Left renal cortex interstitium (tissue), 4 donors: ENCODE measurements at places on chromosomes 7 and 10.

GRCh38 chr10:85413570-85413969 is 953.0 kb downstream of the GRID1 start:
- no peak for DNase-seq

- DNase-seq = no peak
Measured at GRCh38 chr7:94240902-94241301, 153.8 kb upstream of the COL1A2 start.

DNA sequence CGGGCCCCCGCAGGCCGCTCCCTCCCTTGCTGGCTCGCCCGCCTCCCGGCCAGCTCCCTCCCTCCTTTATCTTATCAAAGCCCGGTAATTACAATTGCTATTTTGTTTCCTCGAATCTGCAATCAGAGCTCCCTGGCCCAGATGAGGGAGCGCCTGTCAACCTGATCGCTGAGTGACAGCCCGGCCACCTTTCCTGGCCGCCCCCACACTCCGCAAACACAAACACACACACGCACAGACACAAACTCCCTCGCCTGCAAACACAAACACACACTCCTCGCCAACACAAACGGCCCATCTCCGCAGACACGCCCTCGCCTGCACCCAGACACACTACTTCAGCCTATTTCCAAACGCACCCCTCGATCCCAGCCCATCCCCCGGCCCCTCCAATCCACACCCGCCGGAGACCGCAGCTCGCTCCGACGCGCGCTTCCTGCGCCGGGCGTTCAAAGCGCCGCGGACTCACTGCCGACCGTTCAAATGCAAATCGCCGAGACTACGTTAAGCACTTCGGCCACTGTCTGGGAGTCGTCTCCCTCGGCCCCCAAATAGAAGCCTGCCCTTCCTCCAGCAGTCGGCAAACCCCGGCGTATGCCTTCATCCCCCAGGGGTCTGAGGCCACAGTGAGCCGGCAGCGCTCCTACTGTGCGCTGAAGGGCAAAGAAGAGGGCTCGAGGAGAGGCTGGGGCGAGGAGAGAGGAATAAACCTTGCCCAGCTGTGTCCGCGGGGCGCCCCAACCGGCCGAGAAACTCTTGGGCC is 3.0 kb upstream of the FGF8 start:
- no peak for DNase-seq

GRCh38 chr7:12764458-12764891 is 77.0 kb downstream of the ARL4A start:
- no peak for DNase-seq

- DNase-seq = no peak
Measured at GRCh38 chr7:76507723-76508406, 2.5 kb upstream of the UPK3B start.

GRCh38 chr7:74289659-74290552 is 699 bp downstream of the CLIP2 start:
- DNase-seq = no peak

DNA sequence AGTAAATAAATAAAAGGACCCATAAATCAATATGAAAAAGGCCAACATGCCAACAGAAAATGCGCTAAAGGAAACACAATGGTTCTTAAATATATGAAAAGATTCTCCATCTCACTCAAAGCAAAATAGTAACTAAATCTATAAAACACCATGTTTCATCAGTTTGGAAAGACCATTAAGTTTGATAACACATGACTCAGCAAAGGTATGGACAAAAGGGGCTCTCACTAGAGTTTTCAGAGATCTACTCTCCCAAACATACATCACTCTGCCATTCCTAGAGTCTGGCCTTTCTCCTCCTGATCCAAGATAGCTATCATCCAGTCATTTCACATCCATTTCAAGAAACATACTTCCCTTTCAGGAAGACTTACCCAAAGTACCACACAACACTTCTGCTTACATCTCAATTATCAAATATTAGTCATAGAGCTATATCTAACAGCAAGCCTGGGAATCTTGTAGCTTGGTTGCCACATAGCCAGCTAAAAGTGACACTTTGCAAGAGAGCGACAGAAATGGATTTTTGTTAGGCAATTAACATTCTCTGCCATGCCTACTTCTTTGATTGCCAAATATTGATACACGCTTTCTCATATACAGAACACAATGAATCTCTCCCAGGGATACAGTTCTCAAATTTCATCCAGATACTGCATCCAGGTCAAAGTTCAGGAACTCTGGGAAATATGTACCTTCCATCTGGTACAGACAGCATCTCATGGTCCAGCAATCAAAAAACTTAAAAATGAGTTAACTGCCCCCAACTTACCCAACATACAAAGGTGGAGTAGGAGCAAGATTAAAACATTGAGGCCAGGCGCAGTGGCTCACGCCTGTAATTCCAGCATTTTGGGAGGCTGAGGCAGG is 28.8 kb downstream of the TOMM7 start:
- no peak for DNase-seq

DNA sequence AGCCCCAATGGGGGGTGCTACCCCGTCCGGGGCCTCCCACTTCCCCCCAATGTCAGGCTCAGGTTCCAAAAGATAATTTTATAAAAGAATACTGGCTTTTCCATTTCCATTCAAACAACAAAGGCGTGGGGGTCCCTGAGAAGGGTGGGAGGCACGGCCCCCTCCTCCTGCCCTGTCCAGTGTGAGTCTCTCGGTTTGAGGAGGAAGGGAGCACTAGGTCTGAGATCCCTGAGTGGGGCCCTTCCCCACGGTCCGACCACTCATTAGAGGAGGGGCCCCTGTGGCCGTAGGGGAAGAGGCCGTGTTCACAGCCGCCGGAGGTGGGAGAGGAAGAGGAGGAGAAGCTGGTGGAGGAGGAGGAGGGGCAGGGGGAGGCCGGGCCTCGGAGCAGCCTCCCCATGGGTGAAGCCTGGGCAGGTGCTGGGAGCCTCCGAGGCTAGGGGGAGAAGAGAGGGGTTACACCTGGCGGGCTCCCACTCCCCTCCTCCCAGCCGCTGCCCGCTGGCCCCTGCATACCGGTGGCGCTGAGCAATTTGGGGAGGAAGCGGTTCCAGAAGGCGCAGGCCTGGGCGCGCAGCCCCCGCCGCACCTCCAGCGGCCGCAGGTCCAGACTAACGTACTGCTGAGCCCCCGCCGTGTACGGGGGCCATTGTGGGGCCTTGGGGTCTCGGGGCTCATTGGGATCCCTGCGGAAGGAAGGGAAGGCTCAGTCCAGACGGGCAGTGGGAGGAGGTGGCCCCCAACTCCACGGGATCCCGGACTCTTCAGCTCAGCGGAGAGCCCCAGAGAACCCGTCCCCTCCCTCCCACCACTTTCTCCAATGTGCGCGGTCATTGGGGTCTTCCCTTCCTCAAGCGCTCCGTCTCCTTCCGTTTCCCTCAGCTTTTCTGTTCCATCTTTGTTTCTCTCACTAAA is 1.4 kb upstream of the UFSP1 start:
- no peak for DNase-seq

DNA sequence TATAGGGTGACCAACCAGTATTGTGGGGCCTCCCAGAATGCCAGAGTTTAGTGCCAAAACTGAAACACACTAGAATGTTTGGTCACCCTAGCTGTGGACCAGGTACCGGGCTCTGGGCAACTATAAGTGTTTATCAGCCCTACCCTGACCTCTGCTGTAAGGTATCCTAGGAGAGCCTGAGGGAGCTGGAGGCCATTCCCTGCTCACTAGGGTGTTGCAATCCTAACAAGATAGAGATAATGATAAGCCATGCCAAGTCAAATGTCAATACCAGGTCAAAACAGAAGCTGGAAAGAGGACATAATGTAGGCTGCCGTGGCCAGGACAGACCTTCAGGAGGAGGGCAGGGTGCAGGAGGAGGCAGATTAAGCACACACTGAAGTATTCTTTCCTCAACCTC is 151.8 kb downstream of the KCNMA1 start:
- no peak for DNase-seq

- no peak for DNase-seq
Measured at GRCh38 chr7:42831006-42831717, 80.7 kb downstream of the C7orf25 start.

DNA sequence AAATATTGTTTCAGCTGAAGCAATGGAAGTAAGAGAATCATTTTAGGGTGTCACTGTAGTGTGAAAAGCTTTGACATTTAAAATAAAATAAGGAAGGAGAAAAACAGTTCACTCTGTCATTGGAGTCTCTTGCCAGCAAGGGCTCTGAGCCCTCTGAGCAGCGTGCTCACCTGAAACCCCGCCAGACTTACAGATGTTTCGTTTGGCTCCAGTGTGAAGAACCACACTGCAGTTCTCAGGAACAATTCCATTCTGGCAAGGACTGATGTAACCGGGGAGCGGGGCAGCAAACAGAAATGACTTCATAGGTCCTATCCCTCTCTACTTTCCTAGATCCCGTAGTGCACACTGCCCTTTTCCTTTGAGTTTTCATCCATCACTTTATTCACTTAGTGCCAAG is 164.3 kb downstream of the CELF2 start:
- DNase-seq = no peak

GRCh38 chr7:127417346-127417745 is 24.8 kb upstream of the ZNF800 start:
- no peak for DNase-seq

DNA sequence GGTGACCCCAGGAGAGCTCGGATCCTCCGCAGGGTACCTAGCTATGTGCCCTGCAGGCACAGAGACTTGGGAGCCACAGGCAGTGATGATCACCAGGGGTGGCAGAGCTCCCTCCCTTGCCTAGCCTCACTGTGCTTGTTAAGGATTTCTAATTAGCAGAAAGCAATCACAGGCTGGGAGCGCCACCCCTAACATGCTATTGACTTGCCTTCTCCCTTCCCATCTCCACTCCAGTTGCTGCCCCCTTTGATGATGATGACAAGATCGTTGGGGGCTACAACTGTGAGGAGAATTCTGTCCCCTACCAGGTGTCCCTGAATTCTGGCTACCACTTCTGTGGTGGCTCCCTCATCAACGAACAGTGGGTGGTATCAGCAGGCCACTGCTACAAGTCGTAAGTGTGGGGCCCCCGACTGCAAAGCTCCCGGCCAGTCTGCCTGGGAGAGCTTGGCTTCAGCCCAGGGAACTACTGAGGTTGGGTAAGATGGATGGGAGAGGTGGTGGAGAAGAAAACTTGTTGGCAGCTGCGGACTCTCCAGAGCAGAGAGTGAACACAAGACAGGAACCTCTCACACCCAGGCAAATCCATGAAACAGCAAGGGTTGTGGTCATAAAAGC is 1.2 kb downstream of the PRSS1 start:
- no peak for DNase-seq

GRCh38 chr7:149202831-149203231 is 7.5 kb downstream of the ZNF282 start:
- no peak for DNase-seq

DNA sequence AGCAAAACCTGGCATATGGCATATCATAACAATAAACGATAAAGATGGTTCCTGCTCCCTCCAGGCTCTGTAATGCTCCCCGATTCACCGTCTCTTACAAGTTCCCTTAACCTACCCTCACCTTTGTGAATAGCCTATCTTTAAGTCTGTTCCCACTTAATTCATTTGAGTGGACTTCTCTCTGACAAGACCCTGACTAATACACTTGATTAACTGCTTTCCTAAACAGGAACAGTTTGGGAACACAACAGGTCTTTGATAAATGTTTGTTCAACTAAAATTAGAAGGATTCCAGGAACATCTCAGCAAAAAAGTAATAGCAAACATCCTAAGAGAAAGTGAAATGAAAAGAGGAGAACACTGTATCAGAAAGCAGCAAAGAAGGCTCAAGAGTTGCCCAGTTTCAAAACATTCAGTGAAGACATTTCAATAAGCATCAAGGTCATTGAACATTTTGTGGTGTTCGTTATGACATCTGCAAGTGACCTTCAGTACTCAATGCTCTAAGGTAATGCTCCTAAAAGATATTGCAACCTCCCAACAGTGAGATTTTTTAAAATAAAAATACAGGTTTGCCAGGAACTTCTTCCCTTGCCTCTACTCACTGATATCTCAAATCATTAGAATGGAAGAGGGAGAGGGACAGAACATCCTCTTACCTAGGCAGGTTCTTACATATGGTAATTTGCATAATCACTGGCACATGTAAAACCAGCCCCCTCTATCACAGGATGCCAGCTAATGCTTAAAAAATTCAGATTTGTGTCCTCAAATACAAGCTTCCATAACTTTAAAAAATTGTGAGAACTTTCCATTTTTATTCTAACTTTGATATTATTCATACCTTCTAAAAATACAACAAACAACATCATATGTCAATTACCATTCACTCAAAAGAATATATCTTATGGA is 11.4 kb upstream of the ARHGAP12 start:
- DNase-seq = no peak

DNA sequence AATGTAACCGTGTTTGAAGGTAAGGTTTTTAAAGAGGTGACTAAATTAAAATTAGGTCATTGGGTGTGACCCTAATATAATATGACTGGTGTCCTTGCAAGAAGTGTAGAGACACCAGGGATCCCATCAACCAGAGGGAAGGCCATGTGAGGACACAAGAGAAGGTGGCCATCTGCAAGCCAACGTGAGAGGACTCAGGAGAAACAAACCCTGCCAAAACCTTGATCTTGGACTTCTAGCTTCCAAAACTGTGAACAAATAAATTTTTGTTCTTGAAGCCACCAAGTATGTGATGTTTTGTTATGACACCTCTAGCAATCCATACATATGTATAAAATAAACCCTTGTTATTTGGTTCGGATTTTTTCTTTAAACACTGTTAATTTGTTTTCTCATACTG is 144.3 kb downstream of the CDK14 start:
- no peak for DNase-seq

DNA sequence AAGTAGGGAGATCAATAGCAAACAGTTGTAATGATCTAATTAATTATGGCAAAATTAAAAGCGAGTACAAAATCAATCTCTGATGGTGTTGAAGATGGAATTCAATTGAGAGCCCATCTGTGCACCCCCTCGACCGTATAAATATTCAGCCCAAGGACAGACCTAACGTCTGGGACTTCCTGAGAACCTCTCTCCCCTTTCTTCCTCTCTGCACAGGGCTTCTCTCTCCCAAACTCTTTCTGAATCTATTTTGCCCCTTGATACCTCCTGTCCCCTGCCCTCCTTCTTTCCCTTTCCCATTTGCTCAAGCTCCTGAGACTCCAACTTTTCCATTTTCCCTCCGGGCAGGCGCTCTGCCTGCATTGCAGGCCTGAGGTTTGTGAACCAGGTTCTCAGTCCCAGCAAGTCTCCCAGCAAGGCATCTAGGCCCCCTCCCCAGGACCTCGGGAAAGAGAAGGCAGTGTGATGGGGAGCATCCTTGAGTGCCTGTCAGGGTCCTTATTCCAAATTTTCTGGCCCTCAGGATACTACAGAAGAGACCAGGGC is 8.5 kb upstream of the PAX2 start:
- DNase-seq = no peak

- DNase-seq = no peak
Measured at GRCh38 chr10:132036887-132037675, 28.7 kb upstream of the JAKMIP3 start.

- no peak for DNase-seq
Measured at GRCh38 chr7:51222916-51223315, 93.7 kb downstream of the COBL start.
